ENCODE measurements at places on chromosomes 1 and 21. TPM values are rescaled to one million over a fixed set of nuclear protein-coding genes. Genes with fewer than 3 reads are reported as not detected.

The IGSF21 gene
- total RNA-seq: 4.7 TPM

The CHIA gene
- not detected for total RNA-seq

The THBS3 gene
- total RNA-seq: 51.9 TPM

DNA sequence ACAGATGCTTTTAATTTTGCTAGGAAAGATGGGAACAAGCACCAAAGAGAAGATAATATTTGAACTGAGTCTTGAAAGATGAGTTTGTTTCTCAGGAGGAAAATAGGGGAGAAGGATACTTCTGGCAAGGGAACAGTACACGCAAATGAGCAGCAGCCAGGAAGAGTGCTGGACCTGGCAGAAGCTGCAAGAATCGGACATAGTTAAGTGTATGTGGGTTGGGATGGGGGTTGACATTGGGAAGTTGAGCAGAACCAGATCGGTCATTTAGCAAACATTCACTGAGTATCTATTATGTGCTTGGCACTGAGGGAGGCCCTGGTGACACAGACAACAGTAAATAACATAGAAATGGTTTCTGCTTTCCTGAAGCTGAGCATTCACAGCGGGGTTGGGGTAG lies 198.8 kb downstream of the PLPP3 start:
- H3K36me3 ChIP-seq: no peaks in the 10 kb centered on the region
- H3K27me3 ChIP-seq: no peaks in the 10 kb centered on the region
- H3K27ac ChIP-seq: no peak overlapping the region
- no peak overlapping the region for H3K4me3 ChIP-seq

Data from tibial nerve (tissue), 4 donors.